ENCODE measurements at places on chromosomes 1 and 21.

- no peak for DNase-seq
These were observed 255.7 kb downstream of the OMA1 start for GRCh38 chr1:58290685-58291372.

GRCh38 chr1:195458365-195458764, 1149.9 kb downstream of the KCNT2 start:
- no peak for DNase-seq

DNA sequence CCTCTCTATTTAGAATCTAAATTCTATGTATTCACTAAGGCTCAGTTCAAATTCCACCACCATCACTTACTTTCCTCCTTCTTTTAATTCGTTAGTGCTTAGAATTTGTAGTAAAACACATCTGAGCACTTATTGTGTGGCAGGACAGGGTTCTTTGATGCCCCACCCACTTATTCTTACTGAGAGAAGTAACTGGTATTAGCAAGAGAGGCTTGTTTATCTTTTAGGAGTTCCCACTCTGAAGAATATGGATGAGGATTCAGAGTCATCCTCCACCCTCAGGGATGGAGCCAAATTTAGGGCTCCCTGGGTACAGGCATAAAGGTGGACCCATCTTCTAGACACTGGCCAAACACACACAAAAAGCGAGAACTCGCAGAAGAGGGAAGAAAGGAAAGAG, 11.5 kb upstream of the TAF1A start:
- DNase-seq = no peak

- DNase-seq = no peak
These were observed 45.0 kb downstream of the NPHP4 start for GRCh38 chr1:5947071-5947821.

GRCh38 chr1:198169672-198170071, 12.9 kb downstream of the NEK7 start:
- DNase-seq = no peak

GRCh38 chr21:25813917-25814316, 79.1 kb downstream of the GABPA start:
- no peak for DNase-seq

DNA sequence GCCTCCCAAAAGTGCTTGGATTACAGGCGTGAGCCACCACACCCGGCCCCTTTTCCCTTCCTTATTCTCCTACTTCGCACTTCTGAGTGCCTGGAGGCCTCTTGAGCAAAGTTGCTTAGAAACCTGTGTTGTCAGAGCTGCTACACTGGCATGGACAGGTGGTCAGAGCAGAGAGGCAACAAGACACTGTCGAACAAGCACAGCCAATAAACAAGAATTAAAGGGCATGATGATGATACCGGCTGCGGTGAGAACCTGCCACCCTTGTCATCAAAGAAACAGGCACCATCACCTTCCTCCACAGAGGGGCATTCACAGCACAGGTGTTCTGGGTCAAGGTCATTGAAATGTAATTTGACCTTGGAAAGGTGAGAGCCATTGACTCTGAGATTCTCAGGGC, 23.3 kb downstream of the STUM start:
- DNase-seq = no peak
